HS-27A (cell line): ENCODE measurements at places on chromosomes 5 and 9.

GRCh38 chr5:160979385-160979784 lies 127.4 kb upstream of the ATP10B start:
- no peak for DNase-seq

GRCh38 chr9:134666208-134666607 lies 24.6 kb downstream of the COL5A1 start:
- DNase-seq, result no peak

DNA sequence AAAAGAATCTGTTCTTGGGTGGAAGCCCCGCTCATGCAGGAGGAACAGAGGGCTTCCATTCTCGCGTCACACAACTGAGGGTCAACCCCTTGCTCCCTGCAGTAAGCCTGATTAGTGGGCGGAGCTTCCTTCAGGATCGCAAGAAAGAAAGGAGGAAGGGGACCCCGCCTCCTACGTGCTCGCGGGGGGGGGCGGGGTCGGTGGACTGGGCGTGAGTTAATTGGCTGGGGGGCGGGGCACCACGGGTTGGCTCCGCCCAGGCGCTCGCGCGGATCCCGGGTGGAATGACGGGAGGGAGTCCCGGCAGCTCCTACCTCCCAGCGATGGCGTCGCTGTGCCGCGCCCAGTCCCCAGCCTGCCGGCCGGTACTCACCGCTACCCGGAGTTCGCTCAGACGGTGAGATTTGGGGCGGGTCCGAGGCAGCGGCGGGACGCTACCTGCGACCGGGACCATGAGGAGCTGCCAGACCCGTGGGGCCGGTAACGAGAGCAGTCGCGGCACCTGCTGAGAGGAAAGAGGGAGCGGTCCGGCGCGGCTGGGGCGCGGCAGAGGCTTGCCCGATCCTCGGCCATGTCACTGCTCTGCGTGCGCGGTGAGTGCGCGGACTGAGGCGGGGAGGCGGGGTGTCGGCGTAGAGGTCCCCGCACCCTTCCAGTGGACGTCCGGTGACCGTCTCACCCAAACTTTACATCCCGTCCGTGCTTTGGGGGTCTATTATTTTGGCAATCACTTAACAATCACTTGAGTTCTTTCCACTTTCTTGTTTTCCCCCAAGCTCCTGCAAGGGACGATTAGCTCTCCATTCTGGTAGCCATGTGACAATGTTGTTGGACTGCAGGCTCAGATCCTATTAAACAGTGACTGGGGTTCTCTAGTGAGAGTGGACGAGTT lies at the start of gene UNC13B:
Gene UNC13B, plus strand, starts transcription at position 297 of the 892 bp plus-strand sequence. Its CDS starts 275 bp downstream, at position 572.
- peak; percentile 83 for DNase-seq

DNA sequence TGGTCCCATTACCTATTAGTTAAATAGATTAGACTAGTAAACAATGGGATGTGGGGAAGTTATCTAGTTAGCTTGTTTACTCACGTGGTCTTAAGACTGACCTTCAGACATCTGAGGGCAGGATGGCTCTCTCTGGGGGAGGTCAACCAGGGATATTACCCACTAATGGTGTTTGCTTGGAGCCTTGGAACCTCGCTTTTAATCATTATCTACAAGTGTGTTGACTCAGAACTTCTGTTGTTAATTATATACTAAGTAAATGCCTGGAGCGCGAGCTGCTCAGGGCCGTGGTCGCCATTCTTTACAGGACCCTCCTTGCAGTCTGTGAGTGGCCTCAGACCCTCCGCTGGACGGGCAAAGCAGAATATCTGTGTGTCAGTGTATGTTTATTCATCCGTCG lies 48.5 kb upstream of the ZNF354A start:
- DNase-seq, result no peak

GRCh38 chr9:14214065-14214684 lies 99.8 kb downstream of the NFIB start:
- DNase-seq, result no peak

DNA sequence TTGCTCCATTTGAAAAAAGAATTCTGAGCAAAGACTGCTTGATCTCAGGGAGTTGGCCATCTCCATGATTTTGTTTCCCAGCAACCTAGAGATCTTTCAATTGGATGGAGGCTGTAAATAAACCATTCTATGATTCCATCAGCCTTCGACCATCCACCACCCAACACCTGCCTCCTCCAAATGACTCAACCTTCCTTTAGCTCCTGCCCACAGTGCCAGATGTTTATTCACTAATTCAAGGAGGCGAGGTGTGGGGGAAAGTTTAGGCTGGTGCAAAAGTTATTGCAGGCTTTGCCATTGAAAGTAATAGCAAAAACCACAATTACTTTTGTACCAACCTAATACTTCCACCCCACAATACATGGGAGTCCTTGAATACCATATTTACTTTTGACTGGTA lies 327.5 kb downstream of the CAAP1 start:
- no peak for DNase-seq

GRCh38 chr5:126044931-126045565 lies 378.2 kb upstream of the GRAMD2B start:
- DNase-seq, result no peak
